Mesothelial cell of epicardium (in vitro differentiated cells): ENCODE measurements at places on chromosomes 5 and 9.

- DNase-seq = no peak
These were observed 188.3 kb downstream of the GRIA1 start for GRCh38 chr5:153678617-153679329.

GRCh38 chr5:175814691-175815090, 56.7 kb upstream of the CPLX2 start:
- DNase-seq = no peak

GRCh38 chr5:38286002-38286401, 27.6 kb downstream of the EGFLAM start:
- no peak for DNase-seq

DNA sequence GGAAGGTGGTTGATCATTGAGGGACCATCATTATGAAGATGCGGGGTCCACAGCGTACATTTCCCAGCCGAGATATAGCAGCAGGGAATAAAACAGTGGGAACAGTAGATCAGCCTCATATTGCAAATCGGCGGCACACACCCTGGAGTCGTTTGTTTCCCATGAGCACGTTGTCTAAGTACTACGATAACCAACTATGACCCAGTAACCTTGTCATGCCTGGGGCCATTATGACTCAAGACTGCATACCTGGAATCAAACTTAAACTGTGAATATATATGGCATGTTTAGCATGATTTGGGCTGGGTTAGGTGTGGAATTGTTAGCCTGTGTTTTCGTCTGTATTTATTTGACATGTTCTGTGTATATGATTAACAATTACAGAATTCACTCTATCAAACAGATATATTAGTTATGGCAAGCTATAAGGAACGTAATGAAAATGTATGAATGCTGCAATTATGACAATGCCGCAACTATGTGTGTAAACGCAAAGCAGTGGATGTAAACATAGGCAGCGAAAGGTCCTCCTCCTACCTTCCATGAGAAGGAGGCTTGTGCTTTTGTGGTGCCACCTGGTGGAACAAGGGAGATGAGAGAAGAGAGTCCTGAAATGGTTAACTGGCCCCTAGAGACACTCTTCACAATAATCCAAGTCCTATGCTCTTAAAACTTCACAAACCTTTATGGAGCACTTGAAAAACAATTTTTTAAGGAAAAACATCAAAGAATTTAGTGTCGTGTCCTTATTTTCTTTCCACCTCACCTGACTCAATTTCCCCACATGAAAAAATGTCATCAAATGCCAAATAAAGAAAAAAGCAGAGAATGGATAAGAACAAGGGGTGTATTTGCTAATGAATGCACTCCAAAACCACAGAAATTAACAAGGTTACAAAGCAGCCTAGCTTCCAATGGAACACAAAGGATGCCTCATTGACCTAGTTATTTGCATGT, 47.1 kb downstream of the SEMA5A start:
- no peak for DNase-seq

DNA sequence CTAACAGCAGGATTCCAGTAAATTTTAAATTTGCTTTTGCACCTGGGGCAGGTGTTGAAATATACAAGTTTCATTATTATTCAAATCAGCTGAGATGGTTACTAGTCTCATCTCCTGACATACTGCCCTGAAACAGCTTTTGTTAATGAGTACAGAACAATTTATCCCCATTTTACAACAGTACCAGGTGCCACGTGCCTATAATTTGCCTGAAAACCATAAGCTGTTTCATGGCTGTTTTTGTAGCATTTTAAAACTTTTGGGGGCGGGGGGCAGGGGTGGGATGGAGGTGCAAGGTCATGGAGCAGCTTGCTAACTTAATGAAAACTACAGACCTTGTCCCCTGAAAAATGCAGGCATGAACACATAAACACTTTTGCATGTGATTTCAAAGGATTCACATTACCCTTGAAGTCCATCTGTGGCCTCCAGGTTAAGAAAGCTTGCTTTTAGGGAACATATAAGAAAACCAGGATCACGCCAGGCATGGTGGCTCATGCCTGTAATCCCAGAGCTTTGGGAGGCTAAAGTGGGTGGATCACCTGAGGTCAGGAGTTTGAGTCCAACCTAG, 42.1 kb downstream of the TIMD4 start:
- DNase-seq = no peak

- no peak for DNase-seq
These were observed 896 bp downstream of the RIGI start for GRCh38 chr9:32524892-32525708.

DNA sequence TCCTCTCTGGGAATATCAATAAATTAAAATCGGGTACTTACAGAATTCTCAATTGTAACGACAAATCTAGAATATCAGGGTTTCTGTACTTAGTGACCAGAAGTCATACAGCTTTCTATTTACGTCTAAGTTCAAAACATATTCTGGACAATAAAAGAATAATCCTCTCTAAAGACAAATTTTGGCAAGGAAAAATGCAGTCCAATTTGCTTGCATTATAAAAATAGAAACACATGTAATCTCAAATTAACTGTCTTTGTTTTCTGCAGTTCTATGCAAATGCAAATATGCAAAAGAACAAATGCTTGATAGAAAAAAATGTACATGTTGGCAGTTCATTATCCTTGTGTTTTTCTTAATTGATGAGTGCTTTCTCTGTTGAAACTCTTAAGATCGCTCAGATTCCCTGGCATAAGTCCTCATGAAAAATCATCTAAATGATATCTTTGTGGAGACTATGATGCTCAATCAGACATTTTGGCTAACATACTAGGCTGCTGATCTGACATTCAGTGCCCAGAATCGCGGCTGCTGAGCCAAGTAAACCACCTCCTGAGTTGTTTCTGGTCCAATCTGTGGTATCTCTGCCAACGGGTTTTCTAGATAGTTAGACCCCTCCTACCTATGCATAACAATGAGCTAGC, 990.1 kb upstream of the C9orf72 start:
- no peak for DNase-seq

DNA sequence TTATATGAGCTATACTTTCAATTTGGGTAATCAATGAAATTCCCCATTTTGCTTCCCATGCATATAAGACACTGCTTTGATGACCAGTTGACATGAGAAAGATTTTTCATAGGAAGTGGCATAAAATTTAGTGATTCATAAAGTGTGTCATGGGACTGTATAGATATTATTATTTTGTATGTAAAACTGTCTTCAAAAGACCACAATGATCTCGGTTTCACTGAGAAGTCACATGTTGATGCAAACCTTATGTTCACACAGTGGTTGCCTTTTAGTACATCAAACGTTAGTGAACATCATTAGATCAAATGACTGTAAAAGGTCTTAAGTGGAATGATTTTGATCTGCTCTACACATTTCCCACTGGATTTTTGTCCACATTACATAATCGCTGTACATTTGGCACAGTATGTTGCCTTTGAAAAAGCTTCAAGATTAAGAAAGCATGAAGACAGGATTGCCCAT, 349.2 kb upstream of the MEF2C start:
- no peak for DNase-seq

DNA sequence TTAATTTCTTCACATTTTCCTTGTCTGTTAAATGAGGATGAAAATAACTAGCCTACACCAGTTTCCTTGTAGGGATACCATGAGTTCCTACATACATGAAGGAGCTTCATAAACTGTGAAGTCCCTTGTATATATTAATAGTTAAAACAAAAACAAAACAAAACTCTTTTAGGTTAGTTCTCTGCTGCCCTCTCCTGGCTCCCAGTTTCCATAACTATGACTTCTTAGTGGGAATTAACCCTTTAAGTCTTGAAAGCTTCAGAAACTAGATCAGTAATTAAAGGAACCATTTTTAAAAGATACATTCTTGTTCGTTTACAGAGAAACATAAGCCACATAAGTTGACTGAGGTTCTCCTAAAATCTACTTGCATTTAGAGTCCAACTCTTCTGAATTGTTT, 500.0 kb upstream of the C9orf72 start:
- no peak for DNase-seq

- DNase-seq = no peak
These were observed 775.9 kb upstream of the CDH9 start for GRCh38 chr5:27814286-27814685.

- DNase-seq = no peak
These were observed 8.5 kb upstream of the SPEF2 start for GRCh38 chr5:35608881-35609779.

GRCh38 chr5:171268700-171269620, 40.1 kb upstream of the TLX3 start:
- DNase-seq = no peak

- DNase-seq = no peak
These were observed 29.6 kb upstream of the PITX1 start for GRCh38 chr5:135063511-135064234.

DNA sequence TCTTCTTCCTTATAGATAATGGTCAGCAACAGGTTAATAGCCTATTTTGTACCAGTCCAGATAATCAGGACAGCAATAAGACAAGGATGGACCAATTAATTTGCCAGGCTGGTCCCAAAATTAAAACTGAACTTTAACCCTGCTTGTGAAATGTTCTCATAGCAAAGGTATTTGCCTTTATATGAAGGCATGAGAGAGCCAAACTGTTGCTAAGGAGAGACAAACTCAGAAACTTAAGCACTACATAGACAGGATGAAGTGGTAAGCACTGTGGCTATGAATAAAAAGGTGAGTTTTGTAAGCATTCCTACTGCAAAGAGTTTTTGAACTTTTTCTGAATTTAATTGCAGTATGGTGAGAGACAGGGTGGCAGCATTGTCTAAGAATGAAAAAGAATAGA, 174.7 kb upstream of the PPP1R2B start:
- no peak for DNase-seq

DNA sequence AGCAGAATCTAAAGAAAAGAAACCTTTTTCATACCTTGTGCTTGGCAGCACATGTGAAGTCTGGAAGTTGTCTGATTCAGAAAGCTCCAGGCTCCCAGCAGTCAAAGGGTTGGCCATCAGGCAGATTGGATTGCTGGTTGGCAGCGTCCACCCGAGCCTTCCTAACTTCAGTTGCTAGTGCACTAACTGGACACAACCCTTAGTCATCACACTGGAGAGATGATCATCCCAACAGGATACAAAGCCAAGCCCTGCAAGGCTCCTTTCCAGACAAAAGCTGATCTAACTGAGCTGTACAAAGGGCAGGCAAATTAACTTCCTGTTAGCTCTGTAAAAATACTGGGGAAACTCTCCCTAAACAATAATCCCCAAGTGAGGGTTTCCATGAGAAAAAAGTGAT, 185.6 kb downstream of the SNX18 start:
- no peak for DNase-seq

GRCh38 chr5:67234671-67235176, 38.1 kb upstream of the CD180 start:
- no peak for DNase-seq

GRCh38 chr5:3843706-3844105, 248.1 kb downstream of the IRX1 start:
- DNase-seq = no peak

DNA sequence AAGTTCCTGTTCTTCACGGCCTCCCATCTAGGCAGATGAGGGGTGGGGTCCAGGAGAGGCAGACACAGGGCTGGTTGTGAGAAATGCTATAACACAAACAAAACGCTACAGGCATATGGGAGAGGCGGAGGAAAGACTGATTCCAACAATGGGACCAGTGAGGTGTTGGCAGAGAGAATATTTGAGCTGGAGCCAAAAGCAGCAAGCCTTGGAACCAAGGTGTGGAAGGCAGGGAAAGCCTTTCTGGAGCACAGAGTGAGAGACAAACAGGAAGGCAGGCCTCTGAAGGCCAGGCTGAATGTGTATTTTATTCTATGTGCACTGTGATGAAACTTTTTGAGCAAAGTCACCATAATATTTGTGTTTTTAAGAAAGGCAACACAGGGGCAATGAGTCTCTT, 2.9 kb downstream of the ATPSCKMT start:
- DNase-seq = no peak

DNA sequence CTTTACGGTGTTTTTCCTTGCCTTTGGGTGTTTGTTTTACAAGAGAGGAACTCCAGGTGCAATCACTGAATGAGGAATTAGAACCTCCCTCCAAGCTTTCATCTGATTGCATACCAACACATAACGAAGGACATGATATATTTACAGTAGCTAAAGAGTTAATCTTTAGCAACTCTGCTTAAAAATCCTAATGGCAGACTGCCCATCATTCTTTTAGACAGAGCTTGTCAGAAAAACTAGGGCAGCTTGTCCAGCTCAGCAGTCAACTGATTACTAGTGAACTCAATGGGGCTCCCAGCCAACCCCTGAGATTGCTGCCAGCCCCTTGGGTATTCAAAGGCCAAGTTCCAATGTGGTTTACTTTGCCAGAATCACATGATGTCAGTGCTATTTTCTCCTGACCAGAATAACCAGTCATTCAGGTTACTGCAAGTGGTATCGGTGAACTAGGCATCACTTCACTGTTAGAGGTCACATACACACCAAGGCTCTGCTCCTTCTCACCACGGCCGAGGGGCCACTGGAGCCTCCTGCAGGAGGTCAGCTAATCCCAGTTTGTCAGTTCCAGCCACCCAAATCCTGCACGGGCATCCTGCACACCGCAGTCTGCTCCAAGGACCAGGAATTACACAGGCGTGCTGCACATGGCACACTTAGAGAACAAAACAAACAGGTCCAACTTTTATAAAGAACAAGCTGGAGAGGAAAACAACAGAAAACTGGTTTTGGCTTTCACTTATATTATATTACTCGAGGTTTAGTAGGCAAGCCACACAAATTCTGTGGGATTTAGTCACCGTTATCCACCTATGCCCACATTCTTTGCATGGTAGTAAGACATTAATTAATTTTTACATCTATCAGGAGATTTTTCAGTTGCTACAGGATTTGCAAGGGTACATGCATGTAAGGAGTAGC, 62.5 kb downstream of the NFIB start:
- DNase-seq = peak; percentile 49

- DNase-seq = no peak
These were observed 96.5 kb upstream of the ADRA1B start for GRCh38 chr5:159819591-159820411.

GRCh38 chr5:111774525-111774924, 17.5 kb upstream of the NREP start:
- DNase-seq = peak; percentile 56

- no peak for DNase-seq
These were observed 2.7 kb downstream of the RAD50 start for GRCh38 chr5:132559383-132560060.

DNA sequence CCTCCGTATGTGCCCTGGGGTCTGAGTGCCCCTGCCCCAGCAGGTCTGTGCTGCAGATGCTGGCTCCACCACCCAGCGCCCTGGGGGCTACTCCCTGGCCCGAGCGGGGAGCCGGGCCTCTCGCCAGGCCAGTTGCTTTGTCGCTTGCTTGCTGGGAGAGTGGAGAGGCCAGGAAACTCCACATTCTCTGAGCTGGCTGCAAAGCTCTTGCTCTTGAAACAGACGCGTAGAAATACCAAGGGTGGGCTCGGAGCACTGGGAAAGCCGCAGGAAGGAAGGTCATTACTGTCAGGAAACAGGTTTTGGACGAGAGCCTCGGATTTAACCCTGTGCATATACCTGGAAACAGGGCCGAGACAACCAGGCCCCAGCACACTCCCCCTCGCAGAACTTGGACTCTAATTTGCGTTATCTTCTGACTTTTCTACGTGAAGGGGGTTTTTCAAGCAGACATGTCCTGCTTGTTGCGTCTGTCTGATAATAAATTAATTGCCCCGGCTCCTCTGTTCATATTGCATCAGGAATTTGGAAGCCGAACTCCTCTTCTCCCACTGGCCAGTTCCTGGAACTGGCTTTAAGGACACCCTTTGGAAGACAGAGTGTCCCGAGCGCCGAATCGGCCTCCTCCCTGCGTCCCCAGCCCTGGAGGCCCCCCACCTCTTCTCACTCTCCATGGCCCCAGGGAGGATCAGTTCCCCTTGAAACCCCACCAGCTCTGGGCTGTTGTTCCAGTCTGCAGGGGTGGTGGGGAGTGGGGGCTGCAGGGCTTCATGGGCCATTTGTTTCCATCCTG, 11.2 kb downstream of the ADAMTSL2 start:
- no peak for DNase-seq

- DNase-seq = no peak
These were observed 101.6 kb downstream of the CRB2 start for GRCh38 chr9:123457583-123457982.
